Brain microvascular endothelial cell (primary cell): ENCODE measurements at places on chromosomes 5 and 9.

GRCh38 chr9:91395553-91396471, 27.8 kb downstream of the NFIL3 start:
- DNase-seq = peak; percentile 59

DNA sequence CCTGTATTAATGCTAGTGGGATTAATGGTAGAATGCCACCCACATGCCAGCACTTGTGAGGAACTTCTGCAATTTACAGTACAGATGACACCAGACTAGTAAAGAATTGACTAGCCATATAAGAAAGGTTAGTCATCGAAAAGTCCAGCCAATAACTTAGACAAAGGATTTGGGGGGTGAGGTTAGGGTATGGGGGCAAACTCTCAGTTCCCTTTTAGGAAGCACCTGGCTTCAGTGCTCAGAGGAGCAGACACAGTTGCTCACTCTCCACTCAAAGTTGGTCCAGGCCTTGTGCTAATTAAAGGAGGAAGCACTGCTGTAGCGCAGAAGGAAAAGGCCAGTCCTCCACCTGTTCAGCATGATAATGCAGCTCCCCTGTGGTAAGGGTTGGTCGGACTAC, 25.2 kb downstream of the TGFBR1 start:
- DNase-seq = no peak

DNA sequence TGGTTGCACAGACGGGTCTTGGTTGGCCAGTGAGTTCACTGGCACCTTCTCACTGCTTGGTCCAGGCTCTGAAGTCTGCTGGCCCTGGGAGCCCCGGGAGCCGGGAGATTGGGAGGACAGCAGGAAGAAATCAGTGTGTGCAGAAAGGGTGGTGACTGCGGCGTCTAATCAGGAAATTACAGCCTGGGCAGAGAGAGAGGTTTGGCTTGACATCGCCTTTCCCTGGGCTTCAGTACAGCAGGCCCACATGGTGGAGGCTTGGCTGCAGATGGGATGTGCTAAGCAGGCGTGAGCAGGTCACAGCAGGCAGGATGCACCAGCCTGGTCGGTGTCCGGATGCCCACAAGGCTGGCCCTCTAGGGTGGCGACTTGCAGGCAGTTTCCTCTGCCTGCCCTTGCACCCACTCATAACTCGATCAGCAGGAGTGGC, 17.2 kb downstream of the PITX1 start:
- no peak for DNase-seq

DNA sequence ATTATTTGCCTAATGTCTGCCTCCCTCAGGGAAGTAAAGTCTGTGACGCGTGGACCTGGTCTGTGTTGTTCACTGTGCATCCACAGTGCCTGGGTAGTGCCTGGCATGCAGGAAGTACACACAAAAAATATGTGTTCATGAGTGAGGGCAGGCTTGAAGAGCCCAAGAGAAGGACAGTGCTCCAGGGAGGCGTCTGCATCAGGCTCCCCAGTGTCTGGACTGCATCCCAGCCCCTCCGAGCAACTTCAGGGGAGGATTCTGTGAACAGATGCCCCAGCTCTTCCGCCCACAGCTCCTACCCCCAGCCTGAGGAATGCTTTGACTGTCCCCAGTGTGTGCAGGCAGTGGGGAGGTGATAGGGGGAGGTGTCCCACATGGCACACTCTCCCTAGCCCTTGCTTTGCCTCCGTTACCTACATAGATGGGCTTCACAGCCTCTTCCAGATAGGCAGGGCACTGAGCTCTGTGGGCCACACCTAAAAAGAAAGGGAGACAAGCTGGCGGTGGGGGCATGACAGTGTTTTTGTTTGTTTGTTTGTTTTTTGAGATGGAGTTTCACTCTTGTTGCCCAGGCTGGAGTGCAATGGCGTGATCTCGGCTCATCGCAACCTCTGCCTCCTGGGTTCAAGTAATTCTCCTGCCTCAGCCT, 25.4 kb downstream of the IRF1 start:
- DNase-seq = no peak

- DNase-seq = no peak
Observed at GRCh38 chr9:13809401-13809800, 504.5 kb downstream of the NFIB start.

GRCh38 chr9:126758916-126759585, 45.8 kb upstream of the ZBTB43 start:
- DNase-seq = no peak

DNA sequence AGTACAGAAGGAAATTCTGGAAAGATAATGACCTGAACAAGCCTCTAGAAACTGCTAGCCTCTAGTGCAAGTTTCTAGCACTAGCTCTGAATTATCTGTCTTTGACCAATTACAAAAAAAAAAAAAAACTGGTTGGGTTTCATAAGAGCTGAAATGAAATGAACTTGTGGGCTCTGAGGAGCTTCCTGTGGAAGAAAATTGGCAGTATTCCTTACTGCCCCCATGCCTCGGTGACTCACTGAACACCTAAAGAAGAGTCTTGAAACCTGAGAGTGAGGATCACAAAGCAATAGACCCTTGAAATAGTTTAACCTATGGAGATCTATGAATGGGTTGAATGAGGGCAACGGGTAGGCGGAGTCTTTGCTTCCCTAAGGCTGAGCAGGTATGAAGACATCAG, 263.6 kb upstream of the RASA1 start:
- DNase-seq = no peak

DNA sequence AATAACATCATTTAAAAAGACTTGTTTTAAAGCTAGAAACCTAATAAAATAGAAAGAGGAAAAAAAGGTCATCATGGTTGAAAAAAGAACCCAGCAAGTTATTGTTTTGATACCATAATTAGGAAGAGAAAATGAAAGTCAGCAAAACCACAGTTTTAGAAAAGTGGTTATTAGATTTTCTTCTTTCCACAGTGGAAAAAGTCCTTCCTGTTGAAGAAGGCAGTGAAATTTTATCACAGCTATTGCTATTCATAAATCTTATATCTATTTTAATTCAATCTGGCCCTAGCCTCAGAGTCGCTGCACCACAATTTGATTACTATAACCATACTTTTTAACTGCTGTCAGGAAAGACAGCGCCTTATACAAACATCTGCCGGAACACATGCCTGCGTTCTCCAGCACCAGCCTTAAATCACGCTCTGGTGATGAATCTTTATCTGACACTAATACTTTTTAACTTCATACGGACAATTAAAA, 60.3 kb downstream of the MAPKAP1 start:
- no peak for DNase-seq

GRCh38 chr9:95508242-95508967, 8.4 kb downstream of the PTCH1 start:
- DNase-seq = no peak

DNA sequence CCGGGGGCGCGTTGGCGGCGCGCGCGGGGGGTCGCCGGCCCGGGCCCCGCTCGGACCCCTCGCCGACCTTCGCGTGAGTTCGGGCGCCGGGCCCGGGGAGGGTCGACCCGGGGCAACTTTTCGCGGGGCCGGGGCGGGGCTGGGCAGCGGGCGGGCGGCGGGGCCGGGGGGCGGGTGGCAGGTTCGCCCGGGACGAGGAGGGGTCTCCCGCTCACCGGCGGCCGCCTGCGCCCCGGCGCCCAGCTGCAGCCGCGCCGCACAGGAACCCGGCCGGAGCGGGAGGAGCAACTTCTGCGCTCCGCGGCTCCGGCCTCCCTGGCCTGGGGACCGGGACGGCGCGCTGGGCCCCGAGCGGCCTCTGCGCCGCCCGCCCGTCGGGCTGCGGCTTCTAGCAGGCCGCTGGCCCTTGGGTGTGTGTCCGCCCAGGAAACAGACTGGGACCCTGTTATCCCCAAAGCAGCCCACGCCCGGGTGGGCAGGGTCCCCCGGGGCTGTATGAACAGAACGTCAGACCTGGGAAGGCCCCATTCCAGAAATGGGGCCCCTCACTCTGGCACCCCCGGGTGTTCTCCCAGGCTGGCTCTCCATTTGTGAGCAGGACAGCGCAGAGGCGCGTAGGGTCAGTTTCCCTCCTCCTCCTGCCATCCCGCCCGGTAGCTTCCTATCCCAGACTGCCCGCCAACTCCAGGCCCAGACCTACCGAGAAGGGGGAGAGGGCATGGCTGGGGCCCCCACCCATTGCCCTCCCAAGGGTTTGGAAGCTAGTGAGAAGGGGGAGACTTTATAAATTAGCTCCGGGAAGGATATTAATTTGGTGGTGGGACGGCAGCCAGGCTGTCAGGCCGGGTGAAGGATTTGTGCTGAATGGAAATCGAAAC, 708 bp downstream of the RXRA start:
- no peak for DNase-seq

GRCh38 chr9:21558615-21559401, 76.7 kb upstream of the IFNE start:
- DNase-seq = no peak

GRCh38 chr9:122827761-122828093, 661 bp downstream of the PDCL start:
- peak; percentile 51 for DNase-seq

GRCh38 chr5:10351919-10352318, 1.6 kb upstream of the MARCHF6 start:
- no peak for DNase-seq

- DNase-seq = no peak
Observed at GRCh38 chr9:16728137-16728508, 142.3 kb downstream of the BNC2 start.

DNA sequence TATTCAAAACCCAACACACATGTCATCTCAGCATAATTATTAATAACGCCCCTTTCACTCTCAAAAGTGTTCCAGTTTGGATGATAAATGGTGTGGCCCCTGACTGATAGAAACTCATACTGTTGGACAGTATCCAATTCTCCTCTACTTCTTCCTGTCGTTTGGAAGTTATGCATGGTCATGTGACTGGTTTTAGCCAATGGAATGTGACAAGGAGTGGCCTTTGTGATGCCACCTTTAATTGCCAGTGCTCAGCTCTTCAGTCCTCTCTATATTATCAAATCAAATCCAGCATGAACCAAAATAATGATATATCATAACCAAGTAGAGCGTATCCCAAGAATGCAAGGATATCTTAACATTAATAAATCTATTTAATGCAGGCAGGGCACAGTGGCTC, 117.8 kb upstream of the SPIN1 start:
- DNase-seq = no peak

DNA sequence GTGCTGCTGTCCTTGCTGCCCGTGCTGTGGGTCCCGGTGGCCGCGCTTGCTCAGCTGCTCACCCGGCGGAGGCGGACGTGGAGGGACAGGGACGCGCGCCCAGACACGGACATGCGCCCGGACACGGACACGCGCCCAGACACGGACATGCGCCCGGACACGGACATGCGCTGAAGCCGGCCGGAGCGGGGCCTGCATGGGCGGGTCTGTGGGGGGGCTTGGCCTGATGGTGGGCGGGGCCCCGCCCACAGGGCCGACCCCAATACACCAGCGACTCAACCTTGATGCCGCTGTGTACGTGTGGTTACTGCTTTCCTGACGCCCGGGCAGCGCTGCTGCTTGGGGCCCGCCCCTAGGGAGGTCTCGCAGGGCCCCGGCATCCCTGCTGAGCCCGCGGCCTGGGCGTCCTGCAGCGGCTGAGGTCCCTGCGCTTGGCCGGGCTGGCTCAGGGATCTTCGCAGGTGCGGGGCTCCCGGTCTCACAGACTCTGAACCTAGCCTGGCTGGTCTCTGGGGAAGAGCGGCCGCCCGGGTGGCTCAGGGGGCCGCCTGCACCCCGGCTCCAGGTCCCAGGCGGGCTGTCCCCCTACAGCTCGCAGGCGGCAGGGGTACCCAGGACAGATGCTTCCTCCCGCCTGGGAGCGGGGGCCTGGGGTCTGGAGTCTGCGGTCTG, 20.9 kb downstream of the SLC6A18 start:
- DNase-seq = no peak

DNA sequence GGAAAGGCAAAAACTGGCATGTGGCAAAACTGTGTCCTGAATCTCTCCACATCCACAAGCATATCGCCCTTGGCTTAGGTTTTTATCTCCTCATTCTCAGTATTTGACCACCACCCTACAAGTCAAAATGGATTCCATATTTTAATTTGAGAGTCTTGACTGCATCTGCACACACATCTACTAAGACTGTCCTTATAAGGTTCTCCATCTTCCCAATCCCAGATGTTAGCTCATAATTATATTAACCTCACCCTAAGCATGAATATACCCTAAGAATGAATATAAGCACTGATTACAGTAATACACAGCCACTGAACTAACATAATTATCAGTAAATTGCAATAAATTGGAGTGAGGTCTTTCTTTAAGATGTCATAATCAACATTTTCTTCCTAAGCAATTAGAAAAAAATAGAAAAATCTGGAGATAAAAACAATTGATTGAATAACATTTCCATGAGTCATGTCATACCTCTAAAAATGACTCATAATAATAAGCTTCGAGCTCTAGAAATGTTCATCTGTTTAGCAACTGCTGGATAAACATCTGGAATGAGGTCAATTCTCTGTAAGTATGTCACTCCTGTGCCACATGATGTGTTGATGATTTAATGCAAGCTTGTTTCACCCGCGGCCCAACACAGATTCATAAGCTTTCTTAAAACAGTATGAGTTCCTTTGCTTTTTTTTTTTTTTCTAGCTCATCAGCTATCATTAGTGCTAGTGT, 39.9 kb upstream of the PAM start:
- DNase-seq = peak; percentile 63

DNA sequence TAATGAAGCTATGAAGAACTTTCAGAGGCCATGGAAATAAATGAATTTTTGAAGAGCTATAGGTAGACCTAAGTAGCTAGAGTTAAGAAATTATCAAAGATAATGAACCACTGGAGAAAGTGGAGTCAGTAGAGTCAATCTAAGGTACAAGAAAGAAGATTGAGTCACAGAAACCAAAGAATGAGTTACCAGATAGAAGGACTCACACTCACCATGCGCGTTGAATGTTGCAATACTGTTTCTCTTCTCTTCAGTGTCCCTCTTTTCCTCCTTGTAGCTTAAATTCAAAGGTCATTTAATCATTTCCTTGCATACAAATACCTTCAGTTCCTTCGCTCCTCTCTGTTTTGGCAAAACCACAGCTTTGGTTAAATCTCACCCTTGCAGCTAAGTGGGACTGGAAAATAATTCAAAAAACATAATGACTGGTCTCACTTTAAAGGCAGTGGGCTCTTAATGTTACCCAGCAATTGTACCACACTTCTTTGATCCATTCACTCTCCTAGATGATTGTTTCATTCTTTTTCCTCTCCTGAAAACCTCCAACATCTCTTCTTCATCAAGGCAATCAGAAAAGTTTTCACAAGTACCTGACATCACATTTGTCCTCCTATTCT, 58.3 kb downstream of the NIPBL start:
- DNase-seq = peak; percentile 27

- no peak for DNase-seq
Observed at GRCh38 chr9:84673806-84674205, 4.3 kb downstream of the NTRK2 start.

- DNase-seq = no peak
Observed at GRCh38 chr9:16180546-16180945, 627.7 kb downstream of the CCDC171 start.

- no peak for DNase-seq
Observed at GRCh38 chr5:149603920-149604319, 22.6 kb downstream of the ARHGEF37 start.

DNA sequence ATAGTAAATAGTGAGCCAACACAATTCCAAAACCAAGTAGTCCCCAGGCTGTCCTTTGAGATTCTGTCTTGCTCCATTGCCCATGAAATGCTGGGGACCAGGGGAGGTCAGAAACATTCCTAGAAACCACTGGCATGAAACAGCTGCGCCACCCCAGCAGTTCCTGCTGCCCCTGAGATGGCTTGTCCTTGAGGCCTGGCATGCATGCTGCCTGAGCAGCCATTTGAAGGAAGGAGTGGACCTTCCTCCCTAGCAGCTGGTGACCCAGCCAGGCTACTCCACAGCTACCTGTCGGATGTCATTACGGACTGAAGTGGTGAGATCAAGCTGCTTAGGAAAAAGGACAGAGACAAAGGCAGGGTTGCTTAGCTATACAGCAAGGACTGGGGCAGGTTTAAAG, 260.6 kb downstream of the DENND1A start:
- no peak for DNase-seq

- no peak for DNase-seq
Observed at GRCh38 chr5:181222630-181223057, 437 bp upstream of the TRIM41 start.
